ENCODE measurements at places on chromosomes 1 and 21.
A peak's percentile ranks its signal among the peaks of the same experiment; 100 is the strongest.

DNA sequence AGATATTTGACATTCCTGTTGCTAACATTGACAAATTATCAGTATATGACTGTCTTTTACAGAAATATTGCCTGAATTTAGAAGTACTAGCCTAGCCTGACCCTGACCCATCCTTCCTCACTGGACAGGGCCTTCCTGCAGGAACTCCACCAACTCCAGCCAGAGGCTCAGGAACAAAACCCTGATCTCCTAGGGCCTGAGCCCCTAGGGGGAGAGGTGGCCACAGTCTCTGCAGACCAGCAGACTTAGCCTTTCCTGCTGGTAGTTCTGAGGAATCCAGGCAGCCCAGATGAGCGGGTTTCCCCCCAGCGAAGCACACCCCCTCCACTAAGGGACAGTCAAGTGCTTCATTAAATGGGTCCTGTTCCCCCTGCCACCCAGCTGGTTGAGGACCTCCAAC, 44.3 kb upstream of the LRIF1 start:
- no peak for DNase-seq

DNA sequence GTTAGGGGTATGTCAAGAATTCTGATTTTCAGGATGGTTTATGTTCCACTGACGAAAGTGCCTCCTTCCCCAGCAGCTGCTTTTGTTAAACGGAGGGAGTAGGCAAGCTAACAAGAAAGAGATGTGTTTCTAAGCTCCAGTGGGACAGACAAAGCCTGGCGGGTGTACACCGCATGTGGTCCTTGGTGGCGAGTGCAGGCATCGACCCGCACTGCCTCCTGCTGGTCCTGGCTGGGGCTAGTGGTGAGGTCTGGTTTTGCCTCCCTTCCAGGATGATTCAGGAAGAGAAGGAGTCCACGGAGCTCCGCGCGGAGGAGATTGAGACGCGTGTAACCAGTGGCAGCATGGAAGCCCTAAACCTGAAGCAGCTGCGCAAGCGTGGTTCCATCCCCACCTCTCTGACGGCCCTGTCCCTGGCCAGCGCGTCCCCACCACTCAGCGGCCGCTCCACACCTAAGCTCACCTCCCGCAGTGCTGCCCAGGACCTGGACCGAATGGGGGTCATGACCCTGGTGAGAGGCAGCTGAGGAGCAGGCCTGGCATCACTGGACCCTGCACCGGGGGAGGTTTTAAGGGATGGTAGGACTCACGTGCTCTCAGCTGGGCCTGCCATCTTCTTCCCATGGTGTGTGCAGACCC, 29.0 kb downstream of the PPFIA4 start:
- no peak for DNase-seq

GRCh38 chr1:203217668-203218067, 11.8 kb downstream of the CHIT1 start:
- DNase-seq: no peak

GRCh38 chr1:43309405-43310025, 8.7 kb downstream of the TIE1 start:
- no peak for DNase-seq

DNA sequence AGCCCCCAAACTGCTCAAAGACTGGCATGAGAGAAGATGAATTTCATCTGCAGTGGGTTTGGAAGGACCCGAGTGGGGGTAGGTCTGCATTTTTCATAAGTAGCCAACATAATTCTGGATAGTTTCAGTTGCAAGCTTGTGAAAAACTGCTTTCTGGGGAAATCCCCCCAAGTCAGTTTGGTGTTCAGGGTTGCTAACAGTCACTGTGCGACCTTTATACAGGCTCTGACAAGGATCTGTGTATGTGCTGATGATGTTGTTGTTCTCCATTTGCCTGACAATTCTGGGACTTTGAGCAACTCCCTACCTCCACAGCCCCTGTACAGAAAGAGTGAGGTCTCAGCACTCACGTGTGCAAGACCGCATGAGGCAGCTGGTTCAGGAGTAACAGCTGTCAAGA, 87.9 kb downstream of the SUSD4 start:
- DNase-seq: peak; percentile 3

GRCh38 chr1:36475910-36476604, 6.7 kb downstream of the CSF3R start:
- no peak for DNase-seq

- no peak for DNase-seq
Measured at GRCh38 chr1:204268101-204268500, 54.3 kb upstream of the GOLT1A start.

- DNase-seq: no peak
Measured at GRCh38 chr1:99820546-99820945, 29.6 kb upstream of the AGL start.

DNA sequence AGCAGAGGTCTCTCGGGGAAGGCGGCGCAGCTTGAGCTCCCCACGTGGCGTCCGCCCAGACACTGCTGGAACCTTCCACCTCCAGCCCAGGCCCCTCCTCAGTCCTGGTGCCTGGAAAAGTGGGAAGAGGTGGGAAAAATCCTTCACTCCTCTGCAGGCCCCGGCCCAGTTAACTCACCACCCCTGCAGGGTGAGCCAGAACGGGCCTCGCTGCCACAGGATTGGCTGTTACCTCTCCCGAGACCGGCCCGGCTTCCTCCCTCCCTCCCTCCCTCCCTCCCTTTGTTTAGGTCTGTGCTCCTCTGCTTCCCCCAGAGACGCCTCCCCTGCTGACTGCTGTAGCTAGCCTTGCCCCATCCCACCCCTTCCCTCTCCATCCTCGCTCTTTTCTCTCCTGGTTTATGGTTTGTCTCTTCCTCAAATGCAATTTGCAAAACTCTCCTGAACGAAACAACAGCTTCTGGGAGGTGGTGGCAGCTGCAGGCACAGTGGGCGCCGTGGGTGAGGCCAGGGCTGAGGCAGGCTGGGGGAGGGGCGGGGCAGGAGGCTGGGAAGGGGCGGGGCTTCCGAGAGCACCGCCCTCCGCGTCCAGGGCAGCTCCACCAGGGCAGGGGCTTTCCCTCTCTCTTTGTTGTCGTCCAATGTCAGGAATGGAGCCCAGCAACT, 6.5 kb downstream of the CAPN9 start:
- peak; percentile 11 for DNase-seq

DNA sequence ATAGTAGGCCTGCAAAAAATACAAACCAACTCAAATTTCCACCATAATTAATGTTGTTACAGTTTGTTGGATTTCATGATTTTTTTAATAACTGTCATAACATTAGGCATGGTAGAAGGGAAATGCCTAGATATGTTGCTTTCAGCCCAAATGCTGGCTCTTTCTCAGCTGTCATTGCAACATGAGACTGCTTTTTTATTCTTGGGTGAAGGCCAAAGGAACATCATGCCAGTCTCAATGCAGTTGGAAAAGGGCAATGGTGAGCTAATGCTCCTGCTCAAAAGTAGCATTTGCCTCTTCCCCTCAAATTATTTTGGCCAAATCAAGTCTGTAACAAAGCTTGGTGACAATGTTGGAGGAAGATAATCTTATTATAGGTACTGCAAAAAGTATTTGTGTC, 877.7 kb upstream of the PRMT6 start:
- DNase-seq: no peak

- DNase-seq: no peak
Measured at GRCh38 chr1:155272466-155273342, 600 bp downstream of the CLK2 start.

GRCh38 chr1:112836642-112837041, 119.4 kb downstream of the SLC16A1 start:
- no peak for DNase-seq

DNA sequence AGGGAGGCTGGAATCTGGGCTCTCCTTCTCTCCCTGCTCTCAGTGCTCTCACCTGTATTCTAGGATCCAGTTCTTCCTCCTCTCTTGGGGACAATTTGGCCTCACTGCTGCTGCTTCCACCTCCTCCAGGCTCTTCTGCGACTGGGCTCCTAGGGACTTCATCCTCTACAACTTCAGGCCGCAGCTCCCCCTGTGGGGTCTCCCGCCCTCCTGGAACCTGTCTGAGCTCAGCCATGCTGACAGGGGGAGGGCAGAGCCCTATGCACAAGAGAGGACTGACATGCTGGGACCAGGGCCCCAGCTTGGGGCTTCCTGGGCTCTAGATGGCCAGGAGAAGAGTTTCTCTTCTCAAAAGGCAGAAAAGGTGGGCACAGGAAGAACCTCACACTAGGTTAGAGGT, 1.0 kb downstream of the SH3BP5L start:
- DNase-seq: no peak

GRCh38 chr1:2923351-2923750, 97.9 kb upstream of the ACTRT2 start:
- no peak for DNase-seq

DNA sequence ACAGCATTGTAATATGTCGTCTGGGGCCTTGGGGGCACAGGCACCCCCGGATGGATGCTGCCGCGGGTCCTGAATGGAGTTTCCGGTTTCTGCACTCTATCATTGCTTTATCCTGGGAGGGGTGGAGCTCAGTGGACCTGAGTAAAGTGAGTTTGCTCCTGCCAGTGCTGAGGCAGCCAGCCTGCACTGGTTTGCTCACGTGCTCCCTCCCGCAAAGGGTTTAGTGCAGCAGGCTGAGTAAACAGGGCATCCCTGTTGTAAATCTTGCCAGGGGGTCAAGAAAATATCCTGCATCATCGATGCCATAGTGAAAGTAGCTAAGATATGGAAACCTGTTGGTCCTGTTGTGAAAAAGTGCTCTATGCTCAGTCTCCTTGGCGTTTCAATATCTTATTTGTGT, 85.6 kb upstream of the BRINP3 start:
- DNase-seq: no peak

- DNase-seq: no peak
Measured at GRCh38 chr1:203450479-203451149, 25.0 kb upstream of the PRELP start.

DNA sequence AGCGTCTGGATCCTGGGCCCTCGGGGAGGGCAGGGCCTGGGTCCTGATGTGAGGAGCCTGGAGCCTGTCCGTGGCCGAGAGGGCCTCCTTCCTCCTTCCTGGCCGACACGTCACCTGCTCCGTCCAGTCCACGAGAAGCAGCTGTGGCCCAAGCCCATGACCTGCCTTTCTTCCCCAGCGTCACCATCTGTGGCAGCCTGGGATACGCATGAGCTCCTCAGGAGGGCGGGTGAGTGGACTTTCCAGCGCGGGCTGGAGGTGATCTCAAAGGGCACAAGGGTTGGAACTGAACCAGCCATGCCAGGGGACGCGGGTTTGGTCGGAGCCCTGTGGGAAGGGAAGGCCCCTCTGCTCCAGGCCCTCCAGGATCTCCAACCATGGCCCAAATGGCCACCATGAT, 90.4 kb downstream of the DHRS3 start:
- no peak for DNase-seq

DNA sequence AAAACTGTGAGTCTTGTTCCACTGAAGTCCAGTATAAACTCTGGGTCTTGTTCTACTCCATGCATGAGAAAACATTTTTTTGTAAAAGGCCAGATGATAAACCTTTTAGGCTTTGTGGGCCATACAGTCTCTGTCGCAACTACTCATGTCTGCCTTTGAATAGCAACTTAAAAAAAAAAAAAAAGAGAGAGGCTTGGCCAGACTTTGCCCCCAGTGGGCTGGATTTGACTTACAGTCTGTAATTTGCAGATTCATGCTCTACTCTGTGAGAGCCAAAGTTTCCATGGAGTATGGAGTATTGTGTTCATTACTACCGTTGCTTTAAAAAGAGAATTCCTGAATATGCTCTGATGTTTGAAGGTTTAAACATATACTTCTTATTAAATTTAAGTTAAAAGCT, 654.9 kb upstream of the PKN2 start:
- DNase-seq: no peak

DNA sequence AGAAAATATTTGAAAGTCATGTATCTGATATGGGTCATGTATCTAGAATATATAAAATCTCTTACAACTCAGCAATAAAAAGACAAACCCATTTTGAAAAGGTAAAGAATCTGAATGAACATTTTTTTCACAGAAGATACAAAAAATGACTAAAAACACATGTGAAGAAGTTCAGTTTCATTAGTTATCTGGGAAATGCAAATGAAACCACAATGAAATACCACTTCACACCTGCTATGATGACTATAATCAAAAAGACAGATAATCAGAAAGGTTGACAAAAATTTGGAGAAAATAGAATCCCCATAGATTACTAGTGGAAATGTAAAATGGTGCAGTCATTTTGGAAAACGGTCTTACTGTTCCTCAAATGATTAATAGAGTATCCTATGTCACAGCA, 631.0 kb downstream of the MRPL39 start:
- no peak for DNase-seq

- no peak for DNase-seq
Measured at GRCh38 chr1:920010-920409, 3.7 kb upstream of the SAMD11 start.

- peak; percentile 59 for DNase-seq
Measured at GRCh38 chr1:72283307-72284083, 1.2 kb upstream of the NEGR1 start.

- peak; percentile 97 for DNase-seq
Measured at GRCh38 chr1:235075048-235075776, 53.4 kb downstream of the TOMM20 start.

GRCh38 chr21:38376235-38376634, 119.4 kb downstream of the KCNJ15 start:
- no peak for DNase-seq

DNA sequence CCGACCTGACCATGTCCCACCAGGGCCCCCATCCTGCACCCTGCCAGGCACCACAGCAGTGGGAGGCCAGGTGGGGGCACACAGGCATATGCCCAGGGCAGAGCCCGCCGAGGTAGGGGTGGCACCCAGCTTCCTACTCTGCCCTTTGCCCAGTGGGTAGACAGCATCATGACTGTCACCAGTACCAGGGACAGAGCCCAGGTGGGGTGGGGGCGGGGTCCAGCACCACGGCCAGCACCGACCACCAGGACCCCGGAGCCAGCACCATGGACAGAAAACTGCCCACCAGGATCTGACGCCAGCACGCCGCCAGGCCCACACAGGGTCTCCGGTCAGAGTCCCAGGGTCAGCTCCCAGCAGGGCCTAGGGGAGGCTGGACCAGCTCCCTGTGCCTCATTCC, 3.8 kb downstream of the TAS1R3 start:
- DNase-seq: no peak

- peak; percentile 26 for DNase-seq
Measured at GRCh38 chr21:35925497-35925896, 134.8 kb downstream of the SETD4 start.

- no peak for DNase-seq
Measured at GRCh38 chr1:58249388-58249736, 297.2 kb downstream of the OMA1 start.

GRCh38 chr1:75514270-75514669, 96.6 kb downstream of the SLC44A5 start:
- DNase-seq: no peak

GRCh38 chr1:236727521-236727920, 41.2 kb downstream of the ACTN2 start:
- no peak for DNase-seq

- peak; percentile 15 for DNase-seq
Measured at GRCh38 chr1:159700312-159700711, 14.1 kb downstream of the CRP start.

DNA sequence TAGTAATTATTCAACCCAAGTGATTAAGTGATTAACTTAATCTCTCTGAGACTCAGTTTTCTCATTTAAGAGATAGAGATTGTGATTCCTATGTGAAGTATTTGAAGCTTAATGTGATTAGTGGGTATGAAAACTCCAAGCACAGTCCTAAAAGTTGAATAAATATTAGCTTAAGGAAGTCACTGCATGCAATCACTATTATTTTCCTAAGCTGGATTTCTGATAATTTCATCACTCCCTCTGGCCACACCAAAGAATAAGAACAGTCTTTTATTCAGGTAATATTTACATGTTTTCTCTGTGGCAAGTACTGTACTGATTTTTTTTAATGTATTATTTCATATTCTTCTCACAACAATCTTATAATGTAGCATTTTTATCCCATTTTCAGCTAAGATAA, 31.1 kb downstream of the CD55 start:
- DNase-seq: no peak
